ENCODE measurements at places on chromosomes 6 and 20.

DNA sequence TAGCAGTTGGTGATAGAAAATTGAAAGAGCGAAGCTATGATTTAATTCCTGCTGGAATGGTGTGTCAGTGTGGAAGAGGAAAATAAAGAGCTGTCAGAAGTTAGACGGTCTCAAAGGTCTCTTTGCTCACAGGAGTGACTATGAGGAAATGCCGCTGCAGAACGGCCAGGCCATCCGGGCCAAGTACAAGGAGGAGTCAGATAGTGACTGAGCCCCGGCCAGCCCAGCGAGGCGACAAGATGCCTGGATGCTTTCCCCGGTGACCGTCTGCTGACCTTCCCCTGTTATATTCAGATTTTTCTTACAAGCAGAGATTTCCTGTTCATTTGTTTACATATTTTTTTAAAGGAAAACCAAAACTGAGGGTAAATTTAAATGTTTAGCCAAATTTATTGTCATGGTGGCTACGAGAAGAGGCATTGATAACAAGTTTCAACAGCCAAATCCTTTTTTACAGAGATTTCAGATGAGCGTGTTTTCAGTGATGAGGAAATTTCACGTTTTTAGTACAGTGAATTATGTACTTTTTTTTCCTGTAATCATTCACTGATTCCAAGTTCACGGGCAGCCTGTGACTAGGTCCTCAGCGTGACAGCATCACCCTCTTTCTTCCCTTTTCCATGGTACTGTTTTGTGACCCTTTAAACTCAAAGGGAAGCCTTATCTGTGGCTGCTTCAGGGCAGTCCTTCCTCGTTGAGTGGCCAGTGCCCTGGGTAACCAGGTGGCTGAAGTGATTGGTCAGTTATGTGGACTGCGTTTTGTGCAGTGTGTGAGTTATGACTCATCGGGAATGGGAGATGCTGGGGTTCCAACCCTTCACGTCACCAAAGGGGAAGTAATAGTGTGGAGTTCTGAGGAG is 12.6 kb downstream of the DYNLT1 start:
- DNase-seq, result peak; percentile 93

GRCh38 chr6:153012856-153013255 is 10.3 kb upstream of the MTRF1L start:
- no peak for DNase-seq

- DNase-seq, result no peak
Observed at GRCh38 chr6:35105078-35105477, 36.1 kb downstream of the TCP11 start.

- no peak for DNase-seq
Observed at GRCh38 chr20:7123457-7123856, 356.0 kb downstream of the BMP2 start.

GRCh38 chr6:167995731-167996151 is 1.7 kb upstream of the KIF25 start:
- no peak for DNase-seq

DNA sequence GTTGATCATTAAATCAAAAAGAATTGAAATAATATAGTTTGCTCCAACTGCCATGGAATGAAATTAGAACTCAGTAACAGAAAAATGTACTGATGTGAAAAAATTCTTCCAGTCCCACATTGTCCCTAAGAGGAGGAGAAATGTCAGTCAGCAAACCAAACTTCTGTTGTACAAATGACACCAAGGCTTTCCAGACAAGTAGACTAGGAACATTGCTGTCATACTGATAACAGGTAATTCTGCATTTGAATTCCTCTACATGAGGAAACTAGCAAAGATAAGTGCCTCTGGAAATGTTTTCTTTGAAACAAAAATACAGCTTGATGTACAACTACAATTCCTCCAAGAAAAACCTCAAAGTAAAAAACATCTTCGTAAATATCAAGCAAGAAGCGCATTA is 90.2 kb downstream of the HIVEP1 start:
- DNase-seq, result no peak

DNA sequence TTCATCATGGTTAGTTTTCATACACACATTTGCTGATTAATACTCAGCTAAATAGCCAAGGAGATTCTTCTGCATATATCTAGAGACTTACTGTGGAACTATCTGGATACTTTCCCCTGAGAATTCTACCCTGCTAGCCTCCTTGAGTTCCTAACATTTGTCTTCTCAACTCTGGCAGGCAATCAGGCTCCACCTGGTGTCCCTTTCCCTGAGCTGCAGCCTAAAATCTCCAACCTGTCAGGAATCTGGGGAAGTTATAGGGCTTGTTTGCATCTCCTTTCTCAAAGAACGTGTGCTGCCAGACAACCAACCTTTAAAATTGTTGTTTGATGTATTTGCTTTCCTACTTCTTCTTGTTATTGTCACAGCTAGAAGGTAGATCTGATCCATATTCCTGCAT is 73.4 kb downstream of the FUT9 start:
- DNase-seq, result no peak

GRCh38 chr20:35120012-35120701 is 27.0 kb downstream of the EDEM2 start:
- DNase-seq, result peak; percentile 70

- peak; percentile 73 for DNase-seq
Observed at GRCh38 chr6:100176311-100176950, 182.4 kb upstream of the MCHR2 start.

GRCh38 chr20:50142812-50143211 is 10.7 kb downstream of the PEDS1 start:
- DNase-seq, result no peak

DNA sequence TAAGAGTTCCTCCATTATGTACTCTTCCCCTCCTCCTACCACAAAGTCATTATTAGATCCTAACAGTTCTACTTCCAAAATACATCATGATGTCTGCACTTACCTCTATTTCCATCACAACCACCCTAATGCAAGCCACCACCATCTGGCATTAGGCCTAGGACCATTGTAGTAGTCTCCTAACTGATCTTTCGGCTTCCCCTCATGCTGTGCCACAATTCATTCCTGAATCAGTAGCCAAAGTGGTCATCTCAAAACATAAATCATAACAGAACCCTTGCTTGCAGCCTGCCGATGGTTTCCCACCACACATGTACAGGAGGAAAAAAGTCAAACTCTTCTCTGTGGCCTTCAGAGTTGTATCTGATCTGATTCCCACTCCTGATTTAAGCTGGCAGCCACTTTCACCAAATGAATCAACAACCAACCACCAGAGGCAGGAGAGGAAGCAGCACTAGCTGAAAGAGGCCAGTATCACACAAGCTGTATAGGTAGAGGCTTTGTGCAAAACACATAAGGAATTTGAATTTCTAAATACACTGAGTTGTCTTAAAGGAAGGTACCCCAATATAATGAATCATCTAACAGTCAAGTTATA is 26.1 kb downstream of the FAM184A start:
- DNase-seq, result no peak

GRCh38 chr6:124963416-124963785 is 1.2 kb downstream of the RNF217 start:
- peak; percentile 62 for DNase-seq

GRCh38 chr6:168585441-168585840 is 144.5 kb downstream of the SMOC2 start:
- no peak for DNase-seq

- no peak for DNase-seq
Observed at GRCh38 chr20:63619505-63619904, 7.4 kb downstream of the GMEB2 start.

GRCh38 chr6:79335133-79335674 is 100.7 kb upstream of the HMGN3 start:
- DNase-seq, result no peak

DNA sequence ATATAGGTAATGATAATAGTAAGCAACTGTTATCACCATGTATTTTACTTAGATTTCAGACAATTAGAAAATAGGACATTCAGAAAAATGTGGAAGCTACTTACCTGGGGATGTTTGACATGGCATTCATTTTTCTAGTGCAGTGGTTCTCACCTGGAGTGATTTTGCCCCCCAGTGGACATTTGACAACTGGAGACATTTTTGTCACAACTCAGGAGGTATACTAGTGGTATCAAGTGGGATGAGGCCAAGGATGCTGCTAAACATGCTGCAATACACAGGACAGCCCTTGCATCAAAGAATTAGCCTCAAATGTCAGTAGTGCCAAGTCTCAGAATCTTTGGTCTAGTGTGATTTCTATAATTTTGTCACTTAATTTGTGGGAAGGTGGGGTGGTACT is 36.1 kb downstream of the NUS1 start:
- DNase-seq, result peak; percentile 14

GRCh38 chr6:135267085-135267484 is 86.0 kb downstream of the MYB start:
- no peak for DNase-seq

DNA sequence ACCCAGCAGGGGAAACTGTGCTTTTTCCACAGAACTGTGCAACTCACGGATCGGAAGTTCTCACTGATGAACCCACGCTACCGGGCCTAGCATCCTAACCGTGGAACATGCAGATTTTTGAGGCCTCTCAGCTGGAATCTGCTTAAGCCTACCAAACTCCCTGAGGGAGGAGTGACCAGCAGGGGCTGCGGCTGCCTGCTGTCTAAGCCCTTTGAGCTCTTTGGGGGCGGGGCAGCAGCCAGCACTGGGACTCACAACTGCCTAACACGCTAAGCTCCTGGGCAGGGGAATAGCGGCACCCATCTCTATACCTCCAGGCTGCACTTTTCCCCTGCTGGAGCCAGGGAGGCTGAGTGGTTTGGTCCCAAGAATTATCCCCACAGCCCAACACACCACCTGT is 20.4 kb upstream of the METTL24 start:
- DNase-seq, result no peak

DNA sequence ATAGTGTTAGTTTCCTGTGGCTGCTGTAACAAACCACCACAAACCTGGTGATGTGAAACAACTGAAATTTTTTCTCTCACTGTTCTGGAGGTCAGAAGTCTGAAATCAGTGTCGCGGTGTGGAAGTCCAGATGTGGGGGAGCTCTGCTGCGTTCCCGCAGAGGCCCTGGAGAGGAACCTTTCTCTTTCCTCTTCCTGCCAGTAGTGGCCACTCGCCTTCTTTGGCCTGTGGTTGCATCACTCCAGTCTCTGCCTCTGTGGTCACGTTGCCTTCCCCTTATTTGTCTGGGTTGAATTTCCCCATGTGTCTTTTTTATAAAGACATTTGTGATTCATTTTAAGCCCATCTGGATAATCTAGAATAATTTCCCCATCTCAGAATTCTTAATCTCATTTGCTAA is 295.5 kb upstream of the FLRT3 start:
- DNase-seq, result no peak

GRCh38 chr6:4948781-4949450 is 54.9 kb downstream of the RPP40 start:
- DNase-seq, result no peak

GRCh38 chr6:113432521-113433334 is 424.4 kb upstream of the MARCKS start:
- DNase-seq, result no peak

DNA sequence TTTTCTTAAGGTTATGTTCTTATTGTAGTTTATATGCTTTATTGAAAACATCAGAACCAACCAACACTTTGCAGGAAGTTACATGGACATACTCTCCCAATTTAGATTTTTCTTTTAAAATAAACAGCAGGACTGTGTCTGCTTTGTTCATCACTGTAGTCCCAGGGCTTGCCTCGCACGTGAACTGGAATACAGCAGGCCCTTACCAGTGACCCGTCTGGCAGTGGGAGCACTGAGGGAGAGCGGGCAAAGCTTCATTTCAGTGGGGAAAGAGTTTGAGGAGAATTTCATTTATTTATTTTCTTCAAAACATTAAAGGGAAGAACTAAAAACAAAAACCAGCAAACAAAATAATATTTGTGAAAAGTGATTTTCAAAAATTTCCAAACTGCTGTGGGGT is 230.8 kb downstream of the PAX1 start:
- no peak for DNase-seq

DNA sequence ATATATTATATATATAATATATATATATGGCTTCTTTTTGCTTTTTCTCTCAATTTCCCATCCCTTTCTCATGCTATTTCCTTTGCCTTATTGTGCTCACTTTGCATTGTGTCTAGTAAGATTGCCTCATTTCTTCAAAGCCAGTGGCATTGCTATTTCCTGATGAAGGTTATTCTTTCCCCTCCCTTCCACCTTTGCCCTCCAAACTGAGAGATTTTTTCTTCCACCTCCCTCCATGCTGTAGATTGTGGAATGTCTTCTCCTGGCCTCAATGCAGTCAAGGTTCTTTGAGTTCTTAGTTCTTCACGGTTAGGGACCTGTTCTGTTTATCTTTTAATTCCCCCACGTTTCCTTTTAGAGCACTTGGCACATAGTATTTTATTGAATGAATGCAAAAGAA is 17.2 kb downstream of the SH3BGRL2 start:
- DNase-seq, result no peak

DNA sequence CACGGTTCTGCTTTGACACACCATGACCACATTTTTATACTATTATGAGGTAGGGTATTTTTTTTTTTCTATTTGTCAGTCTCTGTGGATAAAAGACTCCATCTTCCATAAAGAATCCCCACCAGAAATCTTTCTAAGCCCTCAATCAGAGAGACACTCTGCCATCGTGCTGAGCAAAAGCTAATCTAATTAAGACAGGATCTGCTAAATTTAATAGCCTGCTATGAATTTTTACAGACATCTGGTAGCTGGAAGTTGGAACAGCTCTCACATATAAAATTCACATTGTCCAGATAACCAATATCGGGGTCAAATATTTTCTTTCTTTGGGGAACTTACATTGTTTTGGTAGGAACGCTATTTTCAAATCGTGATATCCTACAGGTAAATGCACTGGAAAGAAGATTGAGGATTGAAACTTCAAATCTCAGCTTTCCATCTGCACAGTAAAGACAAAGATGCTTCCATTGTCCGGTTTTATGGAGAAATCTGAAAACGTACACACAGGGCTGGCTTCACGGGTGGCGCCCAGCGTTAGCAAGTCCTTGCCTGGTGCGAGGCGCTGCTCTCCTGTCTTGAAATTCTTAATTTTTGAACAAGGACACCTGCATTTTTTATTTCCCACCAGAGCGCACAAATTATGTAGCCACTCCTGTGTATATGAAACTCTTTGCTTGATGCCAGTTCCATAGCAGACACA is 573.8 kb upstream of the NOX3 start:
- DNase-seq, result no peak

DNA sequence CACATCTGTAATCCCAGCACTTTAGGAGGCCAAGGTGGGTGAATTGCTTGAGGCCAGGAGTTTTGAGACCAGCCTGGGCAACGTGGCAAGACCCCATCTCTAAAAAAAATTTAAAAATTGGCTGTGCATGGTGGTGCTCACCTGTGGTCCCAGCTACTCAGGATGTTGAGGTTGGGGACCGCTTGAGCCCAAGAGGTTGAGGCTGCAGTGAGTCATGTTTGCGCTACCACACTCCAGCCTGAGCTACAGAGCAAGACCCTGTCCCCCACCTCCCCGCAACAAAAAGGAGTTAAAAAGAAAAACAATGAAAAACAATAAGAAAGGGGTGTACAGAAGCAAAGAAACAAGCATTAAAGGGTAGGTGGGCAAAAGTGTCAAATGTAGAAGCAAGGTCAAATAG is 57.3 kb downstream of the CDK19 start:
- no peak for DNase-seq

GRCh38 chr6:33632558-33633039 is 11.5 kb downstream of the ITPR3 start:
- peak; percentile 66 for DNase-seq
